ENCODE measurements at places on chromosomes 1 and 21. TPM values are rescaled to one million over a fixed set of nuclear protein-coding genes. Genes with fewer than 3 reads are reported as not detected.

The CD1E gene
- 0.24 TPM for total RNA-seq

The VPS72 gene
- 38.8 TPM for total RNA-seq

The LIN9 gene
- 3.5 TPM for total RNA-seq

The IGSF21 gene
- 0.40 TPM for total RNA-seq

The OR6P1 gene
- total RNA-seq = not detected

The ITGB3BP gene
- total RNA-seq = 14.5 TPM

The G0S2 gene
- total RNA-seq = 24.7 TPM

The CD2 gene
- total RNA-seq = 3.8 TPM

The LY9 gene
- total RNA-seq = 1.2 TPM

The KRTAP13-1 gene
- not detected for total RNA-seq

The CCDC185 gene
- not detected for total RNA-seq

The GBP6 gene
- not detected for total RNA-seq

The AMY2B gene
- 8.5 TPM for total RNA-seq

The FAAH gene
- 117 TPM for total RNA-seq

The ABCB10 gene
- total RNA-seq = 22.3 TPM

The MR1 gene
- total RNA-seq = 3.0 TPM

The MYBPH gene
- not detected for total RNA-seq

The AMY2A gene
- total RNA-seq = 1.4 TPM

The OPTC gene
- total RNA-seq = not detected

The ESPN gene
- 74.3 TPM for total RNA-seq

The RHBDL2 gene
- 42.5 TPM for total RNA-seq

The ELF3 gene
- total RNA-seq = 749 TPM

The FHAD1 gene
- 1.5 TPM for total RNA-seq

The KIF14 gene
- total RNA-seq = 8.2 TPM

The TESK2 gene
- 15.3 TPM for total RNA-seq

The TRIM58 gene
- total RNA-seq = 2.4 TPM

The RYR2 gene
- 0.15 TPM for total RNA-seq

The GOLPH3L gene
- total RNA-seq = 101 TPM

The SPRR2A gene
- not detected for total RNA-seq

The IER5 gene
- total RNA-seq = 19.6 TPM

The HES5 gene
- 4.2 TPM for total RNA-seq

The NTRK1 gene
- 1.1 TPM for total RNA-seq

The RORC gene
- total RNA-seq = 27.7 TPM

The F13B gene
- total RNA-seq = not detected

The AMY1B gene
- total RNA-seq = not detected

The TARS2 gene
- total RNA-seq = 19.1 TPM

The DHDDS gene
- total RNA-seq = 83.5 TPM

The GLIS1 gene
- total RNA-seq = not detected

The VWA5B1 gene
- total RNA-seq = 0.30 TPM

The APP gene
- total RNA-seq = 506 TPM

The UMODL1 gene
- 0.37 TPM for total RNA-seq

The KLF17 gene
- not detected for total RNA-seq

The UTS2 gene
- not detected for total RNA-seq

The GRIK3 gene
- total RNA-seq = 1.2 TPM

The SYTL1 gene
- total RNA-seq = 15.6 TPM

All from colonic mucosa (tissue), 4 donors.